Stimulated activated CD4-positive, alpha-beta T cell treated with anti-CD3 and anti-CD28 coated beads, Interleukin-1b, Interleukin-23, amount 100 ng/mL, for 1 hour (primary cell): ENCODE measurements at places on chromosomes 16 and 17.

DNA sequence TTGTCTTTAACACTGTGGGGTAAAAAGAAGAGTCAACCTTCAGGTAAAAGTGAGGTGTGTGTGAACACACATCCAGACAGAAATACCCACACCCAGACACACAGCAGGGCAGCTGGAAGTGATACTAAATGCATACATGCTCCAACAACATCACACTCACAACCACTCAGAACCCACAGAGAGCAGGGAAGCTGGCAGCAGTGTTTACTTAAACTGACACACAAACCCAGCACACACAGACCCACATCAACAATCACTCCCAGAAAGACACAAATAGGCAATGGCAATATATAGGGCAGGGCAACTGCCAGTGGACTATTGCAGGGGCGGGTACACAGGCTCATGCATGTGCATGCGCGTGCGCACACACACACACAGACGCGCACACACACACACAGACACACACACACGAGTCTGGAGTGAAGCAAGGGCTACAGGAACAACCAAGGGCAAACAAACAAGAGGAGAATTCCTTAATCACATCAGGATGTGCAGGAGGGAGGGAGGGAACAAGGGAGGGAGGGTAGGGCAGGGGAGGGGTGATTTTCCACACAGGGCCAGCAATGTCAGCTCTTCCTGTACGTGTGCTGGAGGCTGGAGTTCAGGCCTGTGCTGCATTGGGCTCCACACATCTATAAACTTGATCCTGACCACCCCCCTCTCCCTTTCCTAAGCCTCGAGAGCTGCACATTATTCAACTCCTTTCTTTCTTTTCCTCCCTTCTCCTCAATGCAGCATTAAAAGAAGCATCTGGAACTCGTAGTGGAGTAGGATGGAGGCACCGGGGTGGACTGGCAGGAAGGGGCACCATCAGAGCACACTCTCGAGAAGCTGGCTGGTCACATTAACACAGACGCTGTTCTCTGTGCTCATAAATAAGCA lies 30.1 kb downstream of the HIC1 start:
- no peak for DNase-seq

DNA sequence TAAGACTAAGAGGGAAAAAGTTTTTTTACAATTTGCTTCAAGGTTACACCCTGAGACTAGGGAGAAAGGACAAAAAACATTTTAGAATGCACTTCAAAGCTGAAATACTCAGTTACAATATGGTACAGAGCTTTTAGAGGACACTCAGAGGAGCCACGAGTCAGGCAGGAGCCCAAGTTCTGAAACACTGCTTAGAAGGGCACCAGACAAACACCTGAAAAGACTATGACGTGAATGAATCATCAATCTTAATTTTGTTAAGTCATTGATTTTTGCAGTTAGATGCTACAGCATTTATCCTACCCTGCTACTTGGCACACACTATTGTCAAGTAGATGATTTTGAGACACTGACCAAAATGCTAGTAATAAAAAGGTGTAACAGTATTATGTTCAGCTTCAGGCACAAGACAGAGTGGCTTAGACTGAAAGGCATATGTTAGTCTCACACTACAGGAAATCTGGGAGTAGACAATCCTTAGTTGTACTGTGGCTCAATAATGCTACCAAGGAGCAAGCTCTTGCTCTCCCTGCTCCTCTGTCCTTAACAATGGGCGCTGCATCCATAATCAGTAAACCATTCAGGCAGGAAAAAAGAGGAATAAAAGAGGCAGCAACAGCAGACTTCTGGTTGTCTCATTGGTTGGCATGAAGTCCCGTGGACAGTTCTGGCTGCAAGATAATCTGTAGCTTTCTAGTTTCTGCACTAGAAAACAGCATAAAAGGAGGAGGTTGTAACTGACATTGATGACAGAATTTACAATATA lies 151.8 kb downstream of the ABCA8 start:
- no peak for DNase-seq

GRCh38 chr16:56300891-56301850 lies 109.9 kb downstream of the GNAO1 start:
- no peak for DNase-seq

DNA sequence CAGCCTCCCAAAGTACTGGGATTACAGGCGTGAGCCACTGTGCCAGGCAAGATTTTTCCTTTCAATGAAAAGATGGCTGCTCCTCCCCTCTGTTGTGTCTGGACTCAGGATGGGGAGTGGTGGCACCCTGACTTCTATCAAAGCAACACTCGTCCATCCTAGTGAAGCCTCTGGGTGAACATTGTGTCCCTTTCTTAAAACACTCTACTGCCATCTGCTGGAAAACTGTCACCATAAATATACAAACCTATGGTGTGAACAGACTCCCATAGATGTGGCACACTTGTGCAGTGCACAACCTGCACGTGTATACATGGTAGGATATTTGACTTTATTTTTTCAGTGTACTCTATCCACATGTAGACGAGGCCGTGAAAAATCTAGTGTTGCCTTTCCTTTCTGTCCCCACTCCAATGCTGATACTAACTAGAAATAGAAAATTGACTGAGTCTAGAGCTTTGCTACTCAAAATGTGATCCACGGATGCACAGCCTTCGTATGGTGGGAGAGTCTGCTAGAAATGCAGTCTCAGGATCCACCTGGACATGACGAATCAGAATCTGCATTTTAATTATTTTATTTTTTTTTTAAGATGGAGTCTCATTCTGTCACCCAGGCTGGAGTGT lies 55.9 kb upstream of the PLCG2 start:
- DNase-seq, result no peak

GRCh38 chr17:253091-253846 lies 71.8 kb upstream of the DOC2B start:
- no peak for DNase-seq

DNA sequence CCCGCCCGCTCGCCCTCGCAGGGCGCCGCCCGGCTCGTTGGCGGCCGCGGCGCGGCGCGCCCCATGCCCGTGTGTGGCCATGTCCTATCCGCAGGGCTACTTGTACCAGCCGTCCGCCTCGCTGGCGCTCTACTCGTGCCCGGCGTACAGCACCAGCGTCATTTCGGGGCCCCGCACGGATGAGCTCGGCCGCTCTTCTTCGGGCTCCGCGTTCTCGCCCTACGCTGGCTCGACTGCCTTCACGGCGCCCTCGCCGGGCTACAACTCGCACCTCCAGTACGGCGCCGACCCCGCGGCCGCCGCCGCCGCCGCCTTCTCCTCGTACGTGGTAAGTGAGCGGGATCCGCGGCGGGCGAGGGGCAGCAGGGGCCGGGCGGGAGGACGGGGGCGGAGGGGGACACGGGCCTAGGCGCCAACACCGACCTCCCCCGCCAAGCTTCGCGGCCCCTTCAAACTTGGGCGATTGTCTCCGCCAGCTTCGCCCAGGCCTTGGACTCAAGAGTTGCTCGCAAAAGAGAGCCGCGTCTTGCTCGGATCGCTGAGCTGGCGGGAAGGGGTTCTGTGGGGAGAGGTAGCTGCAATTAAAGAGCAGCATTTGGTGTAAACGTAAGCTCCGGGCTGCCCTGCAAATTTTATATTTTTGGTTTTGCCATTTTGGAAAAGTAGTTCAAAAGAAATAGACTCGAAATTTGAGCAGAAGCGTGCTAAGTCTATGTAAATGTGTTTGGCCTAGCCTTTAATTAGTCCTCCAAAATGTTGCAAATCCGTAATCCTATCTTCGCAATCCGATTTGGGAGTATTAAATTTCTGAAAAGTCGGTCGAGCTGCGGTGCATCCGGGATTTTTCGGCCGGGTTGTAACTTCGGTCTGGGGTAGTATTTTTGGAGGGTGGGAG lies 702 bp downstream of the IRX5 start:
- no peak for DNase-seq

DNA sequence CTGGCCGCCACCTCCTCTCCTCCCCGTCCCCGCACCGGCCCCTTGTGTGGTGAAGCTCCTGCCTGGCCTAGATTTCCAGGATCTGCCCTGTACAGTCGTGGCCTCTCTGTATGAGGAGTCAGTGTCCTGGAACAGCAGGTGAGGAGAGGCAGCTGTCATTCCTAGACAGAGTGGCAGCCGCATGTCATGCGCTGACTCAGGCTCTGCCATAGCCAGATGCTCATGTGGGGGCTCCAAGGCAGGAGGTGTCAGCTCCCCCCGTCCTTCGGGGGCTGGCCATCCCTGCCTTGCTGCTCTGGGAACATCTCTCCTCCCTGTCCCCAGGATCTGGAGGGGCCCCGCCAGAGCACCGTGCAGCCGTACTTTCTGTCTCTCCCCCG lies 60.4 kb downstream of the BAIAP2 start:
- no peak for DNase-seq

DNA sequence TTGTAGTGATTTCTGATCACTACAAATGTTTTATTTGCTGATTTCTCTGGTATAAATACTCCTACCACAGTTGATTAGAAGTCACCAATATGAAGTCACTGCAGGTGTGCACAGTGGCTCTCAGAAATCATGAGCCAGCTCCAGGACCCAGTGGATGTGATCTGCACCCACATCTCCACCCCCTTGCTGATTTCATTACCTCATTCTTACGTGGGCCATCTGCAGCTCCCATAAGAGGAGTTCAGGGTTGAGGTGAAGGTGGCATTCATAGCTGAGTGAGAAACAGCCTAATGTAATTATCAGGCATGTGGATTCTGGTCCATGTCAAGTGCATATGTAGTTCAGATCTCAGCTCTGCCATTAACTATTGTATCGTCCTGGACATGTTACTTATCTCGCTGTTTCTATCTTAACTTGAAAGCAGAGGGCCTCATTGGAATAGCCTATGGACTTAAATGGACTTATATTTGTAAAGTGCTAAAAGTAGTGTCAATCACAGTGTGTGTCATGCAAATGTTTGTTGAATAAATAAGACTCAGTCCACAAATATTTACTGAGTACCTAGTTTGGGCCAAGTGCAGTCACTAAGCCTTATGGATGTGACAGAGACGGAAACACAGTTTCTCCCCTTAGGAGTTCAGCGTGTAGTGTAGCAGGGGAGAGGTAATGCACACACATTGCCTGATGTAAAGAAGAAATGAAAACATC lies 40.7 kb upstream of the ZKSCAN2 start:
- DNase-seq, result no peak

- no peak for DNase-seq
Measured at GRCh38 chr17:73551144-73551543, 93.1 kb downstream of the SDK2 start.

GRCh38 chr16:17571499-17572093 lies 100.8 kb upstream of the XYLT1 start:
- DNase-seq, result no peak

GRCh38 chr17:561116-561515 lies 153.5 kb downstream of the VPS53 start:
- DNase-seq, result no peak

GRCh38 chr17:77745702-77746101 lies 212.8 kb upstream of the TNRC6C start:
- DNase-seq, result no peak

DNA sequence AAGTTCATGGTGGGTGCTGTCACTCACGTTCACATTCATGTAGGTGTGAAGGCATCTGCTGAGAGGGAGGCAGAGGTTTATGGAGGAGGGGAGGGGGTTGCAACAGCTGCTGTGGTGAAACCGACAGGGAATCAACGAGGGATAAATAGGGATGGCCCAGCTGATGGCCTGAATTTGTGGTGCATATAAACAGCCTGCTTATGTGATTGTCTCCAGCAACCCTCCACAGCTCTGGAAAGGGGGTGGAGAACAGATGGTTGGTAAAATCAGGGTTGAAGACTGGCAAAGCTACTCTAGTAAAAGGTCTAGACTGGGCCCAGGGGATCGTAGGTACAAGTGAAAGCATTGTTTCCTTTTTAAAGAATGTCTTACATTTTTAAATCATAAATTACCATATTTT lies 53.7 kb downstream of the IQCK start:
- DNase-seq, result no peak

GRCh38 chr17:59155439-59156177 lies at the start of gene PRR11:
Gene PRR11 (plus strand): TSS chr17:59155746. CDS start chr17:59169753, 14,007 bp downstream.
- DNase-seq, result peak; percentile 61

- DNase-seq, result no peak
Measured at GRCh38 chr17:29588017-29588561, 1.4 kb downstream of the GIT1 start.

GRCh38 chr17:21146362-21147015 lies 19.7 kb downstream of the DHRS7B start:
- DNase-seq, result no peak

DNA sequence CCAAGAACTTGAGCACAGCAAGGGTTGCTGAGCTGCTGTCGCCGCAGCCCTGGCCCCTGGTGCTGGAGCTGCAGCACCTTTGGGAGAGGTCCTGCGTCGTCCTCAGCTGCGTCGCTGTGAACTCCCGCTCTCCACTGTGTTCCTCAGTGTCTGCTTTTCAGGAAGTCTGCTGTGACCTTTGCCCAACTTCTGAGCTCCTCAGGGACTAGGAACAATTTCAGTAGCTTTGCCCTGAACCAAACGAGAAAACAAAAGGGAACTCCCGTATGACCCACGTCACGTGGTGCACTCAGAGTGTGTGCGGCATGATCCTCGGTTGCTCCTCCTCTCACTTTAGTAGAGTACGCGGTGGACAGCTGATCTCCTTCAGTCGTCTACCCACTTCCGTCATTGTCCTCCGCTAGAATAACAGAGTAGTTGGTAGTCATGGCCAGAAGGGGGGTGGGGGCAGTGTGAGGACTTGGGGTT lies 44.2 kb downstream of the WDR45B start:
- DNase-seq, result no peak

- no peak for DNase-seq
Measured at GRCh38 chr17:42039794-42040763, 10.3 kb downstream of the C17orf113 start.

DNA sequence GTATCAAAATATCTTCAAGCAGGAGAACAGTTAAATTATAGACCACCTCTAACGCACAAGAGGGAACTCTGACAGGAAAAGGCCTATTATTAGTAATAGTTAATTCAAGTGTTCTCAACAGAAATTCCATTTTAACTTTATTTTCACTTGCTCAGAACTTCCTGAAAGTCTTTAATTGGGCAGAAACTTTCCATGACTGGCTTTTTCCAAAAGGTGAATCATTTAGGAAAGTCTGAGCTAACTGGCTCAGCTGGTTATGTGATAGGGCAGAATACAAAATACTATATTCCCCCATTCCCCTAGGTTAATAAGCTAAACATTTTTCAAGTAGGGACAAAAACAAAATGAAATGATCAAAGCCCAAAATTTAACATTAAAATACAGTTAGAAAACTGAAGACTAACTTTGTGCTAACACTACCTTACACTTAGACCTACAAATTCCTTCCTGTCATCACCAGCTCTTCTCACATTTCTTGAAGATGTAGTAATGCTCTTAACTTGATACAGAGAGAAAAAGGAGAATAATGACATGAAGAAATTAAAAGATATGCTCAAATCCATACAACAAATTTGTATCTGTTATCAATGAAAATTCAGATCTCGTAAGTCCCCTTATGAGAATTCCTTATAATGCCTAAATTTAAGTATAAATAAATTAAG lies 31.0 kb downstream of the CFDP1 start:
- DNase-seq, result no peak
